Karpas-422 (cell line): ENCODE measurements at places on chromosomes 7 and 10. TPM values are rescaled to one million over a fixed set of nuclear protein-coding genes. Genes with fewer than 3 reads are reported as not detected.
A peak's percentile ranks its signal among the peaks of the same experiment; 100 is the strongest.

DNA sequence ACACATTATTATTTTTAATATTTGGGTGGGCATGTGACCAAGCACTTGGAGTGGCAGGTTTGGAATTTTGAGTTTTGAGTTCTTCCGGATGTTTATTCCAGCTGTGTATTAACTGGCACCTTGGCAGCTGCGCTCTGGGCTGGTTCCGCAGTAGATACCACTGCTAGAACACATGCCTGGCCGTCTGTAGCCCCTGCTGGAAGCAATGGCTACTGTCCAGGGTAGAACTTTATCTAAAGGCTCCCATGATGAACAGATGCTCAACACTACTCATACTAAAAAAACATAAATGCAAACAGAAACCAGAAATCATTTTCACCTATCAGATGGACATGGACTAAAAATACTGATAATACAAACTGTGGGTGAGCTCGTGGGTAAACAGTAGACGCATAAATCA lies 19.4 kb upstream of the SH3PXD2A start:
- no peaks in the 10 kb centered on the region for H3K36me3 ChIP-seq
- DNase-seq: no peak
- H3K27me3 ChIP-seq: no peaks in the 10 kb centered on the region
- H3K4me3 ChIP-seq: no peak overlapping the region

SEMA3C gene
- total RNA-seq: not detected in 2 replicates

GRCh38 chr7:27088002-27088922 lies 7.5 kb downstream of the HOXA1 start:
- H3K27ac ChIP-seq: no peak overlapping the region
- no peaks in the 10 kb centered on the region for H3K27me3 ChIP-seq
- no peaks in the 10 kb centered on the region for H3K36me3 ChIP-seq
- DNase-seq: no peak
- H3K4me3 ChIP-seq: no peak overlapping the region
- H3K4me1 ChIP-seq: no peaks in the 10 kb centered on the region

DNA sequence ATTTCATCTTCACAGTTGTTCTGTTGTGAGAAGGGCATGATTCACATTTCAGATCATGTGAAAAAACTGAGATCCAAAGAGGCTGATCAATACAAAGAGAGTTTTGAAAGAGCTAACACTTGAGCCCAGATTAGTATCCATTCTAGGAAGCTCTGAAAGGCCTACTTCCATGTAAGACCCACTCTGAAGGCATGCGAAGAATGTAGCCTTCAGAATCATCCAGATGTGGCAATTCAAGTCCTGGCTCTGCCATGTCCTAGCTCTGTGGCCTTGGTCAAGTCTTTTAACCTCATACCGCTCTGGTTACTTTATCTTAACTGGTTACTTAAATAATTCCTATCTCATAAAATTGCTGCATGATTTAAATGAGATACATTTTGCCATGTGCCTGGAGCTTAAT lies 111.1 kb downstream of the FZD1 start:
- no peak for DNase-seq
- peaks cover 7% of the 10 kb centered on the region for H3K4me1 ChIP-seq
- H3K4me3 ChIP-seq: no peak overlapping the region
- no peak overlapping the region for H3K27ac ChIP-seq
- H3K27me3 ChIP-seq: no peaks in the 10 kb centered on the region
- H3K36me3 ChIP-seq: no peaks in the 10 kb centered on the region

- no peaks in the 10 kb centered on the region for H3K36me3 ChIP-seq
- H3K4me3 ChIP-seq: no peak overlapping the region
Observed at GRCh38 chr10:72509206-72509799, 116.6 kb downstream of the MICU1 start.

GPR15LG gene
- total RNA-seq: not detected in 2 replicates

GRCh38 chr7:33446551-33446950 lies 317.2 kb downstream of the BBS9 start:
- no peaks in the 10 kb centered on the region for H3K27me3 ChIP-seq
- H3K27ac ChIP-seq: no peak overlapping the region
- no peak overlapping the region for H3K4me3 ChIP-seq
- DNase-seq: no peak

FRMD4A gene
- total RNA-seq: not detected in 2 replicates

DNA sequence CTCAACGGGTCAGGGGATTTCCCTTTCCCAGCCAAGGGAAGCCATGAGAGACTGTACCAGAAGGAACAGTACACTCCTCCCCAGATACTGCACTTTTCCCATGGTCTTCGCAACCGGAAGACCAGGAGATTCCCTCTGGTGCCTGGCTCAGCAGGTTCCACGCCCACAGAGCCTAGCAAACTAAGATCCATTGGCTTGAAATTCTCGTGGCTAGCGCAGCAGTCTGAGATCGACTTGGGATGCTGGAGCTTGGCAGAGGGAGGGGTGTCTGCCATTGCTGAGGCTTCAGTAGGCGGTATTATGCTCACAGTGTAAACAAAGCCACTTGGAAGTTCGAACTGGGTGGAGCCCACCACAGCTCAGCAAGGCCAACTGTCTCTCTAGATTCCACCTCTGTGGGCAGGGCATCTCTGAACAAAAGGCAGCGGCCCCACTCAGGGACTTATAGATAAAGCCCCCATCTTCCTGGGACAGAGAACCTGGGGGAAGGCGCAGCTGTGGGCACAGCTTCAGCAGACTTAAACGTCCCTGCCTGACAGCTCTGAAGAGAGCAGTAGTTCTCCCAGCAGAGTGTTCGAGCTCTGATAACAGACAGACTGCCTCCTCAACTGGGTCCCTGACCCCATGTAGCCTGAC lies 29.6 kb downstream of the SLC16A12 start:
- H3K27me3 ChIP-seq: no peaks in the 10 kb centered on the region
- no peak for DNase-seq
- H3K4me3 ChIP-seq: no peak overlapping the region
- H3K27ac ChIP-seq: no peak overlapping the region
- H3K36me3 ChIP-seq: no peaks in the 10 kb centered on the region

RET gene
- total RNA-seq: not detected in 2 replicates

- DNase-seq: no peak
- H3K27me3 ChIP-seq: no peaks in the 10 kb centered on the region
- H3K36me3 ChIP-seq: no peaks in the 10 kb centered on the region
- H3K27ac ChIP-seq: no peak overlapping the region
Observed at GRCh38 chr7:148232784-148233183, 357.8 kb upstream of the C7orf33 start.

HKDC1 gene
- total RNA-seq: not detected in 2 replicates

- H3K27me3 ChIP-seq: no peaks in the 10 kb centered on the region
- peaks cover 21% of the 10 kb centered on the region for H3K4me1 ChIP-seq
- H3K27ac ChIP-seq: no peak overlapping the region
- peaks cover 60% of the 10 kb centered on the region for H3K36me3 ChIP-seq
- H3K4me3 ChIP-seq: no peak overlapping the region
- DNase-seq: no peak
Observed at GRCh38 chr10:58389024-58389423, 3.8 kb downstream of the TFAM start.

DNA sequence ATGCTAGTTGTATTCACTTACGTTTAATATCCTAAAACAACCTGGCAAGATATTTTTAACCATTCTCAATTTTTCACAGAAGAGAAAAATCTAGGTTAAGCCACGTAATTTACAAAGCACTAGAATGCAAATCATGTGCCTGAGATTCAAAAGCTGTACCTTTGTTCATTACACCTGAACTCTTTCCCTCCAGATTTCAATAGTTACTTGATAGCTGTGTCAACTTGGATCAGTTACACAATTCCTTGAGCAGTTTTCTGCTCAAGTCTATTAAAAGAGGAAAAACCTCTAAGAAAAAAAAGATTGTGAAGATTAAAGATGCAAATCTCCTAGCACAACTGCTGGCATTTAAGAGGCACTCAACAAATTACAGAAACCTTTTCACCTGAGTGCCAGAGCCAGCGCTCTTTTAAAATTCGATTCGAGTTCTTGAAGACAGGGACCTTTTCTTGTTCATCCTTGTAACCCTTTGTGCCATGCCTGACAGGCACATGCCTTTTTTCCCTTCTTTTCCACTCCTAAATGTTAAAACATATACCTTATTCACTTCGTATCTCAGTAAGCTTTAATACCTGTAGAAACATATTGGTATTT lies 886 bp downstream of the NSUN6 start:
- peak overlapping the region; percentile 62 for H3K27ac ChIP-seq
- H3K4me1 ChIP-seq: peaks cover 30% of the 10 kb centered on the region
- H3K36me3 ChIP-seq: peaks cover 4% of the 10 kb centered on the region; the same call in 1 of the 2 replicates

LIPM gene
- not detected in 2 replicates for total RNA-seq

DNA sequence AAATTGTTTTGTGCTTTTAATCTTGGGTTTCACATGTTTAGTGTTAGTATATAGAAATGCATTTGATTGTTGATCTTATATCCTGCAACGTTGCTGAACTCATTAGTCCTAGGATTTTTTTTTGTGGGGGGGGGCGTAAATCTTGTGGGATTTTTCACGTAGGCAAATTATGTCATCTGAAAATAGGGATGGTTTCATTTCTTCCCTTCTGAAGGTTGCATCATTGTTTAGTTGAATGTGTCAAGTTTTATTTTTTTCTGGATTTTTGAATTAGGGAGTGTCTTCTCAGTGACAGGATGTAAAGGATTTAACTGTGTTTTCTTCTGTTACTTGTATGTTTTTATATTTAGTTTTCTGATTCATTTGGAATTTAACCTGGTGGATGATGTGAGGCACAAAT lies 26.7 kb downstream of the MKLN1 start:
- H3K27me3 ChIP-seq: no peaks in the 10 kb centered on the region
- H3K4me1 ChIP-seq: peaks cover 29% of the 10 kb centered on the region
- no peak overlapping the region for H3K4me3 ChIP-seq
